Naive thymus-derived CD8-positive, alpha-beta T cell (primary cell): ENCODE measurements at places on chromosomes 11 and 22. TPM values are rescaled to one million over a fixed set of nuclear protein-coding genes. Genes with fewer than 3 reads are reported as not detected.

- H3K27ac ChIP-seq = no peak overlapping the region
- H3K4me3 ChIP-seq = no peak overlapping the region
- DNase-seq = no peak
- H3K36me3 ChIP-seq = no peaks in the 10 kb centered on the region
- H3K27me3 ChIP-seq = no peaks in the 10 kb centered on the region
Observed at GRCh38 chr11:114145166-114145775, 85.8 kb downstream of the ZBTB16 start.

DNA sequence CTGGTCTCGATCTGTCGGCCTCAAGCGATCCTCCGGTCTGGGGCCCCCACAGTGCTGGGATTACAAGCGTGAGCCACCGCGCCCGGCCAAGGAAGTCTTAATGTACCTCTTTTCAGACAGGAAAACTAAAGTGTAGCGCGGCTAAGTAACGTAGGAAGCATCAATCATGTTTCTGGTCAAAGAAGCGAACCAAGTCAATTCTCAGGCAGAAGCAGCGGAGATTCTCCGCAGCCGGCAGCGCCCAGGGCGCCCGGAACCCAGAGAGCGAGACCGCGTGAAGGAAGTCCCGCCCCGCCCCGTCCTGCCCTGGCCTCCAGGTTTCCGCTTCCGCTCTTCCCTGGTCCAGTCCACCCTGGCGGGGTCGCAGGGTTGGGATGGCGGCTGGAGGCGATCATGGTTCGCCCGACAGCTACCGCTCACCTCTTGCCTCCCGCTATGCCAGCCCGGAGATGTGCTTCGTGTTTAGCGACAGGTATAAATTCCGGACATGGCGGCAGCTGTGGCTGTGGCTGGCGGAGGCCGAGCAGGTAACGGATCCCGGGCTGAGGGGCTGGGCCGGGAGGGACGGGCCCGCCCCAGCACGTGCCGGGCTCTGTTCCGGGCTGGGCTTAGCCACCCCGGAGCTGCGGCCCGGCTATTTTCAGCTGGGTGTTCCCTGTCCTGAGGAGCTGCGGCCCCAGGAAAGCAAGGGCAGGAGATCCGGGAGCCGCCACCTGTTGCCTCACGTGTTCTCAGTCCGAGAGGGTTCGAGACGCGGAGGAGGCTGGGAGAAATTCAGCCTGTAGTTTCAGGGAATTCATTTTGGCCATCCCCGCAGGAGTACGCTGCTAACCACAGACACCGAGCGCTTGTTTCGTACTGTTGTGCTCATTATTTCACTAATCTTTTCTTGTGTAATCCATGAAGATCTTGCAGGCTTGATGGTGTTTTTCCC is at the start of gene ADSL:
Gene ADSL (plus strand): TSS at position 316 of the 934 bp plus-strand sequence. CDS start 59 bp downstream, at position 375.
- H3K27me3 ChIP-seq = no peaks in the 10 kb centered on the region
- H3K27ac ChIP-seq = peak within 1 kb of the TSS; percentile 98
- peaks cover 5% of the 10 kb centered on the region for H3K36me3 ChIP-seq
- H3K4me3 ChIP-seq = peak within 1 kb of the TSS; percentile 91

GRCh38 chr22:31496735-31497146 is 405 bp downstream of the SFI1 start:
- no peak for DNase-seq
- peak overlapping the region; percentile 95 for H3K4me3 ChIP-seq
- H3K27ac ChIP-seq = peak overlapping the region; percentile 94
- H3K4me1 ChIP-seq = peaks cover 6% of the 10 kb centered on the region
- H3K36me3 ChIP-seq = no peaks in the 10 kb centered on the region

The FDXACB1 gene
- polyA plus RNA-seq = 7.6 TPM

The OR8G5 gene
- polyA plus RNA-seq = not detected

The CTSC gene
- 90.3 TPM for polyA plus RNA-seq
